Kidney epithelial cell (primary cell): ENCODE measurements at places on chromosomes 13 and 19.

DNA sequence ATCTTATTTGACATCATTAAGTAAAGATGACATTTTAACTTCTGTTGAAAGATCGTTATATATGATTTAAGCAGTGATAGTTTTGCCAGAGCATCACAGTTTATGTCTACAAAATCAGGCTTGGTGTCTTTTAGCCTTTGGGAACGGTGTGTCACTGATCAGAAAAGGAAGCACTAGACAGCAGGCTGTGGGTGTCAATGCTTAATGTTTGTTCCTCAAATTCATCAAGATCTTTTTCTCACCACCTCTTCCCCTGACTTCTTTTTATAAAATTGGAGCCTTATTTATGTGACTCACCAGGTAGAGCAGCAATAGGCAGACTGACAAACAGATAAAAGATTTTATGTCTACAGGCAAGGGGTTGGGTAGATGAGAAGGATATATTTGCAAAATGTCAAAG lies 1558.5 kb downstream of the EFNB2 start:
- DNase-seq = no peak

DNA sequence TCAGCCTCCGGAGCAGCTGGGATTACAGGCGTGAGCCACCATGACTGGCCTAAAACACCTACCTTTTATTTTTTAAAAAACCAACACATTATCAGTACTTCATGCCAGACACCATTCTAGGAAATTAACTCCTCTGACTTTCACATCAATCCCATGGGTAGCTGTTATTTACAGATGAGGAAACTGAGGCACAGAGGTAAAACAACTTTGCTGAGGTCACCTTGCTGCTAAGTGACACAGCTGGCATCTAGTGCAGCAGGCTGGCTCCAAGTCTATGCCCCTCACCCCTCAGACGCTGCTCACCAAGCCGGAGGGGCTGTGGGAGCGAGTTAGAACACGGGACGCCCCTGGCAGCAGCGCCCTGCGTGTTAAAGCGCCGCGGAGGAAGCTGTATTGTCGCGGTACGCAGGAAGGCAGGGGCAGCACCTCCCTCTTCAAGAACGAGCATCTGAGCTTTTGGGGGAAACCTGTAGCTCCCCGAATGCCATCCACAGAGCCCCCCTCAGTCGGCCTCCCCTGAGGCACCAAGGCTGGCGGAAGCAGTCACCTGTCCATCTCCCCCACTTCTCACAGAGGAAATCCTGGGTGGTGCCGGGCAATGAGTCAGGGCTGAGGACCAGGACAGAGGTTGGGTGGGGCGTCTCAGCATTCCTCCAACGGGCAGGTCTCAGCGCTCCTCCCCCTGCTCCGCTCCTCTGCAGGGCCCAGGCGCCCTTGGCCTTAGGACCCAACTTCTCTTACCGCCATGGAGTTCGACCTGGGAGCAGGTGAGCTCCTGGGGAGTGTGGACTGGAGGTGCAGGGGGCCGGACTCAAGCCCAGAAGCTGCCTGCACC lies at the start of gene C19orf33:
C19orf33 (plus strand) TSS at position 735 of the 835 bp plus-strand sequence; CDS start at position 746, 11 bp downstream.
- DNase-seq = peak; percentile 58

- no peak for DNase-seq
Measured at GRCh38 chr19:56145698-56146097, 4.6 kb downstream of the ZNF444 start.

GRCh38 chr19:19817357-19817756 lies 4.2 kb downstream of the ZNF506 start:
- no peak for DNase-seq
